ENCODE measurements at places on chromosomes 13 and 19.

DNA sequence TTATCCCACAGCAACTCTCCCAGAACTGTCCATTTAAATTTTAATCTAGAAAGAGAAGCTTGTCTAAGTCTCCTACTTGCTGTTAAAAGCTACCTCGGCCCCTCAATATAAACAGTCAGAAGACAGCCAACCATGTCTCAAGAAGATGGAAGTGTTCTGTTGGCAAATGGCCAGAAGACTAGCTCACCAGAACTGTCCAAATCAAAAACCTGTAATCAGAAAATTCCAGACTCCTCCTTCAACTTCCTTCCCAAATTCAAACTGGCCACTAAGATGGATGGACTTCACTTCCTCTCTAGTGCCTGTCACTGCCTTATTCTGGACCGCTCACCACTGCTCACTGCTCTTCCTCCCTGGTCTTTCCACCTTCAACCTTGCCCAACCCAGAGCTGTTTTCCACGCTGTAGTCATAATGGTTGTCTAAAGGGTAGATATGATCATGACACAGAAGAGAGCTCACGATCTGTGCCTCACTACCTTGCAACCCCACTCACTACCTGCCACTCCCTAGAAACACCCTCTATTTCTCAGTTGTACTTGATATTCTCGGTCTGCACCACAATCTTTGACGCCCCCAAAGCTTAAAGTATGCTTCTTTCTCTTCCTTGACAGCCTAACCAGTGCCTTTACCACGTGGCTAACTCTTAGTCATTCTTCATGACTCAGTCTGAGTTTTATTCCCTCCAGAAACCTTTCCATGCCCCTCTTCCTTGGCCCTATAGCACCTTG lies 9.2 kb downstream of the FGF14 start:
- no peak for DNase-seq

DNA sequence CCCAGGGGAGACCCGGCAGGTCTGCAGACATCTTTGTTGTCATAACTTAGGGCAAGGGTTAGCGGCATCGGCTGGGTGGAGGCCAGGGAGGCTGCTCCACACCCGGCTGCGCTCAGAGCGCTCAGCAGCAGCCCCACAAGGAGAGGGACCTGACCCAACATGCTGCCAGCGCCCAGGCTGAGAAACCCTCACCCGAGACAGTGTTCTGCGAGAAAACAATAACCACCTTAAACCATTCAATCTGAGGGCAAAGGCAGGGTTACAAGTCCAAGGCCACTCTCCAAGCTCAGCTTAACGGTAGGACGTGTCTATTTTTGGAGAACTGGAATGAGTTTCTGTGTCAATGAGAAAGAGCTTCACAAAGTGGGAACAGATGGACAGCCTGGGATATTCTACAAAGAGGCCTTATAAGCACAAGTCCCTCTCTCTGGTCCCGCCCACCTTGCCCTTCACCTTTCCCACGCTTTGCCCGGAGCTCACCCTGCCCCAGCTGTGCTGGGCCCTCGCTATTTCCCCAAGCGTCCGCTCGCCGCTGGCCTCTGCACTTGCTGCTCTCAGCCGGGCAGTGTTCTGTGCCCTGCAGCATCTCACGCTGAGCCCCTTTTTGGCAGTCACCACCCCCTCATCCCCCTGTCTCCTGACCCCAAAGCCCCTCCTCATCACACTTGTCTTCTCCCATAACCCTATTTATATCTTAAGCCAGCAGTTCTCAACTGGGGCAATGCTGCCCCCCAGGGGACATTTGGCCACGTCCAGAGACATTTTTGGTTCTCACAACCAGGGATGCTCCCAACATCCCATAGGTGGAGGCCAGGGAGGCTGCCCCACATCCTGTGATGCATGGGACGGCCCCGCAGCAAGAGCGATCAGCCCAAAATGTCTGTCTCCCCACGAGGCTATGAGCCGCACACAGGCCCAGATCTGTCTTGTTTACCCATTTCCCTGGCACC lies 17.6 kb downstream of the PPP1R12C start:
- no peak for DNase-seq

- no peak for DNase-seq
These were observed 49.3 kb upstream of the IL17D start for GRCh38 chr13:20654156-20654555.

GRCh38 chr13:48370815-48371214 lies 42.1 kb downstream of the LPAR6 start:
- no peak for DNase-seq

DNA sequence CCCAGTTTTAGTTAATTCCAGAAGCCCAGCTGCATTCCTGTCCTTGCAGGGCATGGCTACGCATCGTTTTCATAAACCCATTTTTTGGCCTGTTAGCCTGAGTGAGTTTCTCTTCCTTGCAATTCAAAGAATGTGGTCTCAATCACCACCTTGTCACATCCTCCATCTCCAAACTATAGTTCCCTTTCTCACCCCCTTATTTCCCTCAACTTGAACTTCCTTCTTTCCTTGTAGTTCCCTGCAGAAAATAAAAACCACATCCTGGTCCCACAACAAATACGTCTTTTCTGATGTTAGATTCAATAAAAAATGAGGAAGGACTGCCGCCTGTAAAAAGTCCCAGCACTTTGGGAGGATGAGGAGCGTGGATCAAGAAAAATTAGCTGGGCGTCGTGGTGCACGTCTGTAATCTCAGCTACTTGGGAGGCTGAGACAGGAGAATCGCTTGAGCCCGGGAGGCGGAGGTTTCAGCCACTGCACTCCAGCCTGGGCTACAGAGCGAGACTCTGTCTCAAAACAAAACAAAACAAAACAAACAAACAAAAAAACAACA lies 13.2 kb downstream of the ADGRE3 start:
- no peak for DNase-seq

DNA sequence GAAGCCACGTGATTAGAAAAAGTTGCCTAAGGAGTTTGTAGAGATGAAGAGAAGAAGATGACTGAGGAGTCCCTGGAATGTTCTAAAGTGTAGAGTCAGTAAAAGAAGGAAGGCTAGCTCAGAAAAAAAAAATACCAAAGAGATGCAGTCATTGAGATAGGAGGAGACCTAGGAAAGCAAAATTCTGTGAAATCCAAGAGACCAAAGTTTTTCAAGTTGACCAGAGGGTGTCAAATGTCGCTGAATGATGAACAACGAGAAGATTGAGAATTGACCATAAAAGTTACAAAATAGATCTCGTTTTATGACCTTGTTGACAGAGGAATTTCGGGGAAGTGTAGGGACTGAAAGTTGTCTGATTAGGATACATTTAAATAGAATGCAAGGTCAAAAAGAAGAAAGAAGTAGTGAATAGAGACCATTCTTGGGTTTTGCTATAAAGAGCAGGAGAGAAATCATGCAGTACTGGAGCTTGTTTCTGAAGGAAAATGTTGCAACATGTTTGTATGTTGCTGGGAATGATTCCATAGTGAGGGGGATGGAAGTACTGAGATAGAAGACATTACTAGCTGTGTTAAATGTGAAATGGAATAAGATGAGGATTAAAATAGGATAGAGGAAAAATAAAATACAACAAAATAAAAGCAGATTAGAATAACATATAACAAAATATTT lies 30.2 kb upstream of the HTR2A start:
- DNase-seq, result no peak

- DNase-seq, result no peak
These were observed 87.3 kb downstream of the STK24 start for GRCh38 chr13:98489446-98490194.

GRCh38 chr13:105139380-105140285 lies 1395.8 kb downstream of the EFNB2 start:
- DNase-seq, result peak; percentile 37

DNA sequence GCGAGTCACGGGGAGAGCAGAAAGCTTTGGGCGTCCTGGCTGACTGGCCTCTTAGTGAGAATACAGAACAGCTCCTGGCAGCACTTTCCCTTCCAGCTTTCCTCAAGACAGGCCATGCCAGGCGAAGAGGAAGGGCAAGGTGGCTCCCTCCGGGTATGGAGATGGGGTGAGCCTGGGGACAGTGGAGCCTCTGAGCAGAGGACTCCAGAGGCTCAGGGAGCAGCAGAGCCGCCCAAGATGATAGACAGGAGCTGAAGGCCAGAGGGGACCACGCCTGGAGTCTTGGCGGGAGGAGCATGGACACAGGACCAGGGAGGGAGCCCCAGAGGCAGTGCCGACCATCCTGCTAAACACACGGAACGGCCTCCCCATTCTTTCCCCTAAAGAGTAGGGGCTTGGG lies 229.1 kb downstream of the TM9SF2 start:
- no peak for DNase-seq

- DNase-seq, result no peak
These were observed 8.0 kb downstream of the IL17D start for GRCh38 chr13:20711301-20712044.

GRCh38 chr13:44014501-44014900 lies 134.8 kb downstream of the LACC1 start:
- DNase-seq, result no peak

- DNase-seq, result no peak
These were observed 47.9 kb upstream of the POMP start for GRCh38 chr13:28610996-28611395.

DNA sequence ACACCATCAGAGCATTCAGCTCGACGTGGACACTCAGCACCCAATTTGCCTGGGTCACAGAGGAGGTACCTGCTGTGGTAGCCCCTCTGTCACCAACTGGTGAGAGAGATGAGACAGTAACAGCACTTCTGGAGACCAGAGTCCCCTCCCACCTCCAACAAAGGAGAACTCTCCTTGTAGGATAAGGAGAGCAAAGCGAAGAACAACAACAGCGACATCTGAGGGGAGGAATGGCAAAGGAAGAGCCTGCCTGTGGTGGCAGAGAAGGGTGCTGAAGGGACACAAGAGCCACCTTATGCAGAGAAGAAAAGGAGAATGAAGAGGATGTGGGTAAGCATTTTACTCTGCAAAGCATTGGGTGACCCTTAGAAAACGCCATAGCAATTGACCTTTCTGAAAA lies 167.8 kb downstream of the ABCC4 start:
- DNase-seq, result no peak

DNA sequence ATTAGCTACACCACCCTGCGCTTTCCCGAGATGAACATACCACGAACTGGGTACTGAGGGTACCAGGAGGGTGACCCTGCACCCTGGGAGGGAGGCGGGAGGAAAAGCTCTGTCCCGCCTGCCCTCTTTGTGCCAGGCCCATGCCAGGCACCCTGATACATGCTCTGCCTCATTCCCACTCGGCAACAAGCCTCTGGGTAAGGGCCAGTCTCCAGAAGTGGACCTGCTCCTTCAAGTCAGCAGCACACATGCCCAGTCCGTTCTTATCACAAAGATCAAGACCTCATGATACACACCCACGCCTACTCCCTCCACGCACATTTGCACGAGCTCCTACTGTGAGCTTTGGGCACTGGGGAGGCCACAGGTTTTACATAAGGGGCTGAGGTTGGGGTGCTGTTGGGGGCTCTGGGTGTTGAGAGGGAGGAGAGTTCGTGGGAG lies 2.0 kb upstream of the FFAR1 start:
- no peak for DNase-seq

- no peak for DNase-seq
These were observed 243.2 kb downstream of the COL4A1 start for GRCh38 chr13:110063490-110064421.

- no peak for DNase-seq
These were observed 270.9 kb downstream of the LMO7 start for GRCh38 chr13:75907044-75907443.

DNA sequence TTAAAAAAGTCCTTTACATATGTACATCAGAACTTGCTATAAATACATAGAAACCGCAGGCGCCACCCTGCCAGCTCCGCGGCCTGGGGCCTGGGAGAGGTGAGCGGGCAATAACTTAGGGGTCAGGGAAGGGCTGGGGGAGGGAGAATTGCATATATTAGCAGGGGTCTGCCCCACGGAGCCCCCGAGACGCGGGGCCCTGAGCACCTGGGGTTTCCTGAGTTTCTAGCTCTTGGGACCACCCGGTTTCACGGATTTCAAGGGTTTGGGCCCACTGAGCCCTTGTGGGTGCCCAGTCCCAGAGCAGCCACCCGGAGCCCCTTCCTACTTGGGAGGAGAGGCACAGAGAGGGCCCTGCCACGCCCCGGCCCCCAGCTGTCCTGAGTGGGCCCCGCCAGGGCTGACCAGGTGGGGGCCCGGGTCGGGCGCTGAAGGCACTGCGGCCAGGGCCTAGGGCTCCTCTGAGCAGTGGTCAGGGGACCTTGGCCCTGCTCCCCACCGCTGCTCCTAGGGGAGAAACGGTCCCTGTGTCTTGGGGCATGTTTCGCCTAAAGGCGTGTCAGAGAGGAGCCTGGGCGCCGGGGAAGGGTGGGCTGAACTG lies 4.0 kb downstream of the GPX4 start:
- DNase-seq, result no peak

DNA sequence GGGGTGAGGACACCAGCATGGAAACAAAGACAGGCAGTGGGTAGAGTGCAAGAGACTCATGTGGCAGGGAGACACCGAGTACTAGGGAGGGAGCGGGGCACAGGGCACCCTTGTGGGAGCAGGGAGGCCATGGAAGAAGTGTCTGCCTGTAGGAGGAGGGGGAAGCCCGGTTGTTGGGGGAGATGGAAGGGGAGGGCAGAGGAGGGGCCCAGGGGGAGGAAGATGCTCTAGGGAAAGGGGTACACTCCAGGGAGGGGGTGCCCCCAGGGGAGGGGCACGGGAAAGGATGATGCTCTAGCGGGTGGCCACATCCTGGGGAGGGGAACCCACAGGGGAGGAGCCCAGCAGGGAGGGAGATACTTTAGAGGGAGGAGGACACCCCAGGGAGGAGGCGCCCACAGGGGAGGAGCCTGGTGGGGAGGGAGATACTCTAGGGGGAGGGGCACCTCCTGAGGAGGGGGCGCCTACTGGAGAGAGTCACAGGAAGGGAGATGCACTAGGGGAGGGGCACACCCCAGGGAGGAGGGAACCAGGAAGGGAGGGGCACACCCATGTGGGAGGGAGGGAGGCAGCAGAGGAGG lies 24.9 kb downstream of the CPAMD8 start:
- peak; percentile 80 for DNase-seq

DNA sequence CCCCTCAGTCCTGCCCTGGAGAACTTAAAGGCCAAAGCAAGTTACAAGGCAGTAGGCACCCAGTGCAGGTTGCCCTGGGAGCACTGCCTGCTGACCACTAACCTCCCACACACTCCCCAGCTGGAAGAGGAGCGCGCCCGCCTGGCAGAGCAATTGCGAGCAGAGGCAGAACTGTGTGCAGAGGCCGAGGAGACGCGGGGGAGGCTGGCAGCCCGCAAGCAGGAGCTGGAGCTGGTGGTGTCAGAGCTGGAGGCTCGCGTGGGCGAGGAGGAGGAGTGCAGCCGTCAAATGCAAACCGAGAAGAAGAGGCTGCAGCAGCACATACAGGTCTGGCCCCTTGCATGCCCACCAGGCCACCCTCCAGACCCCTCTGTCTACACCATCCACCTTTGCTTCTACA lies 61.1 kb downstream of the KCNC3 start:
- no peak for DNase-seq

DNA sequence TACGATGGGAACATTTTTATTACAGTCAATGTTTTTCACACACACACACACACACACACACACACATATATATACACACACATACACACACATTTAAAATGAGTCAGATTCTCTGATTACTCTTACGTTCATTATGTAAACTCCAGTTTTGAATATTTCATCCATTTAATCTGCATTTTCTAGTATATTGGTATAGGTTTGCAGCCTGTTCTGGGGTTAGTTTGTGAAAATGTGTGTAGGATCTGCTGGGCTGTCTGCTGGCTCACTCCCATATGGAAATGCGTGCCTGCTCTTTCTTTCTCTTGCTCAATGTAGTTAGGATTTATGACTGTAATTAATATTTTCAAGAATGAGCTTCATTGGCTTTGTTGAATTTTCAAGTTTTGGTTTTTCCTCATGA lies 7.1 kb downstream of the LILRB2 start:
- no peak for DNase-seq

GRCh38 chr13:49932868-49933267 lies 3.3 kb downstream of the SPRYD7 start:
- no peak for DNase-seq
